RKO (cell line): ENCODE measurements at places on chromosomes 7 and 10.

DNA sequence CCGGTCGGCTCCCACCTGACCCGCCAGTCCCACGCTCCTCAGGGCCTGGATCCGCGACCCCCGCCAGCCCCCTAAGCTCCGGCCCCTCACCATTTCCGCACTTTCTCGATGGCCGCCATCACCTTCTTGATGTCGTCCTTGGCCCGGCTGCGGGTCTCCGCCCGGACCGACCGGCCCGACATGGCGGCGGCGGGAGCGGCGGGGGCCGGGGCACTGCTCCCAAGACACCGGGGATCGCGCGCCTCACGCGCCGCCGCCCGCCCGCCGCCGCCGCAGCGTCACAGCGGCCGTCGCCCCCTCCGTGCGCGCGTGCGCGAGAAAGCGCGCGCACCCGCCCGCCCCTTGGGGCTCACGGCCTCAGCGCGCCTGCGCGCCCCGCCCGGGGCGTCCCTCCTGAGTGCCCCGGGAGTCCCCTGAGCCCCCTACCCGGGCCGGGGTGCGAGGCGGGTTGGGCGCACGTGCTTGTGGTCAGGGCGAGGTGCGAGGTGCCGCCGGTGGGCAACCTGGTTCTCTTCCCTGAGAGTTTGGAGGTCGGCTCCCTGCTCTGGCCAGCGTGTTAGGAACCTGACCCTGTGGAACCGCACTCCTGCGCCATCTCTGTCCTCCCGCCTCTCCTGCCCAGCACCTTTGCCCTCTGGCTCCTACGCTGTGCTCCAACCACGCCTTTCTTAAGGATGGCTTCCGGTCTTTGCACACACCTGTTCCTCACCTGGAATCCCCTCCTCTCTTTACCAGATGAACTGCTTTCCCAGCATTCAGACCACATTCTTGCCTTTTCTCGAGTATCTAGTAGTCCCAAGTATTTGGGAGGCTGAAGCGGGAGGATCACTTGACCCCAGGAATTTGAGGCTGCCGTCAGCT lies at the start of gene BCL7B:
Gene BCL7B, minus strand, starts transcription at position 294 of the 861 bp plus-strand sequence. Its CDS starts 112 bp downstream, at position 182.
- DNase-seq = peak; percentile 78

DNA sequence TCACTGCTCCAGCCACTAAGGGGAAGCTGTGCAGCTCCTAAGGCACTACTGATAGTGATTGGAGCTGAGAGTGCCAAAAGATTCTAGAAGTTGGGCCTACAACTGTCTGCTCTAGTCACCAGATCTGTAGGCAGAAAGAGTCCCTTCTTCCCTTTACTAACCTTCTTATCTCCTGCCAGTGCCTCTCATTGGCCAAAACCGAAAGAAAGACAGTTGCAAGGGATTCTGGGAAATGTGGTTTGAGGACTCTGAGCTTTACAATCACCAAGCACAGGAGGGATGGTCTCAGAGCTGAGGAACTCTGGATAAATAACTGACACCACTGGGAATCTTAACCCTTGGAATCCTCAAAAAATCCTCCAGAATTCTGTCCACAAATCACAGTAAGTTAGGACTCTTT lies 615.8 kb downstream of the CCSER2 start:
- DNase-seq = no peak

DNA sequence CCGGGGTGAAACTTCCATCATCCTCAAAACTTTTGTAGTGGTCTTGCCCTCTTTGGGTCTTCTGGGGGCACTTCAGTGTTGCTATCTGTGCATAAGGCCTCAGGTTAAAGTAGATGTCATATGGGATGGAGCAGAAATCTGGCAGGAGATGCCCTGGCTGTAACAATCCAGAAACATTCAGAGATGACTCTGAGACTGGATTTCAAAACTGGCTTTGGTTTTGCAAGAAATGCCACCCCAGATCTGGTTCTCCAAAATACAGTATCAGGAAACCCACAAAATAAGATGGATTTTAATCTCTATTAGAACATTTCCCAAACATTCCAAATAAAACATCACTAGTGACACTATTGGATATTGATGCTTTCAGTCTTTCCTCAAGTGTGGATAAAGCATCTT lies 191.5 kb downstream of the REEP3 start:
- no peak for DNase-seq

- DNase-seq = no peak
Measured at GRCh38 chr10:125000366-125001312, 58.7 kb downstream of the ZRANB1 start.

DNA sequence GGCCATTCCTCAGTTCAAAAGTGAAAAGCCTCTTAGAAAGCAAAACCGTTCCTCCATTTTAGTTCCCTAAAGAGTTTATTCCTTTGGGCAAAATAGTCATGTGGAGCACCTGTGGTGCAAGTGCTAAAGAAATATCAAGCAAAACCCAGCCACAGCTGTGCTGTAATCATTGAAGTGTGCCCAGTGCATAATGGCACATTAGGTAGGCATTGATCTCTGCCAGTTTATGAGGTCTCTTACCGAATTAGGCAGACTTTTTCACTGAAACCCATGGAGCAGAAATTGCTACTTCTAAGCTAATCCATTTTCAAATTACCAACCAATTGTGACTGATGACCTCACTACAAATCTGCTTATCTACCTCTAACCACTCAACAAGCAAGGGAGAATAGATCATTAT lies 97.2 kb upstream of the SEMA3A start:
- no peak for DNase-seq

DNA sequence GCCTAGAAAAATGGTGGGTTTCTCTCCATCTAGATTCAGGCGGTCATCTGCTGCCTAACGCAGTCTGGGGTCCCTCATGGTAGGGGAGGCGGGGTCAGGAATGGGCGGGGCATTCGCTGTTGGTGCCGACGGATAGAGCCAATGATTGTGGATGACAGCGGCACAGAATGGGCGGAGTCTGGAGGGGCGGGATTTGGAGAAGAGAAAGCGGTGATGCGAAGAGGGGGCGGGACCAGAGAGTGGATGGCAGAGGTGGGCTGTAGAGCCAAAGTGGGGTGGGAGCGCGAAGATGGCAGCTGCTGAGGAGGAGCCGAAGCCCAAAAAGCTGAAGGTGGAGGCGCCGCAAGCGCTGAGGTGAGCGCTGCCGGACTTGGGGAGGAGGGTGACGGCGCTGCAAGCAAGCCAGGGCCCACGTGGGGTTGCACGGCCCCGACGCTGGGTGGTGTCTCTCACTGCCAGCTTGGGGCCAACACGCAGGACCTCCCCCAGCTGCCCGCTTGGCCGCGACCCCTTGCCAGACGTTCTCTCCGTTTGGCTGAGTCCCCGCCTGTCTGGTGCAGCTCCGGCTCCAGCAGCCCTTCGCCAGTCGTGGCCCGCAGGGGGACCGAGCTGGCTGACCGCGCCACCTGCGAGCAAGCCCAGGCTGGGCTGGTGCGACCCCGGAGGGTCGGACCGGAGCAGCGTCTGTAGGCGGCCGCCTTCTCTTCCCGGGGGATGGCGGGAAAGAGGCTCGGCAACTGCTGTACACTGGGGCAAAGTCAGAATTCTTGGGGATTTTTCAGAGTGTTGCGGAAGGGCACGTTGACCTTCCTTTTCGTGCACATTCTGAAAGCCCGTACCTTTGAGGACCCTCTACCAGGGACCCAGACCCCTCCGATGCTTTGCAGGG lies at the start of gene ADK:
Gene ADK, plus strand, starts transcription at position 232 of the 889 bp plus-strand sequence. Its CDS starts 58 bp downstream, at position 290.
- DNase-seq = peak; percentile 95

GRCh38 chr7:29123626-29124190 lies 22.6 kb downstream of the CPVL start:
- no peak for DNase-seq

- DNase-seq = no peak
Measured at GRCh38 chr10:51386248-51386885, 312.1 kb downstream of the PRKG1 start.

DNA sequence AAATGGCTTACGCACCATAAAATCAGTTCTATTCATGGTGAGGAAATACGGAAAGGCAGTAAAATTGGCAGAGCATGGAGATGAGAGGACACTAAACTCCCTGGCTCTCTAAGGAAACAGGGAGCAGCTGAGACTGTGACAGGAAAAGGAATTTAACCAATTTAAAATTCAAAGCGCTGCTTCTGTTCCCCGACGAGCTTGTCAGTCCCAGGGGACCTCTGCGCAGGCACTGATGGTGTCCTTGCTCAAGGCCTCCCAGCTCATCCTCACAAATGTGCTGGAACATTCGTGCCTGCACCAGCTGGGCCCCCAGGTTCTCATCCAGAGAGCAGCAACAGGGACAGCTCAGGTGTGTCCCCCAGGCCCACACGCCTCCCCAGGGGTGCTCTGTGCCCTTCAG lies 101.4 kb downstream of the MAD1L1 start:
- DNase-seq = no peak

DNA sequence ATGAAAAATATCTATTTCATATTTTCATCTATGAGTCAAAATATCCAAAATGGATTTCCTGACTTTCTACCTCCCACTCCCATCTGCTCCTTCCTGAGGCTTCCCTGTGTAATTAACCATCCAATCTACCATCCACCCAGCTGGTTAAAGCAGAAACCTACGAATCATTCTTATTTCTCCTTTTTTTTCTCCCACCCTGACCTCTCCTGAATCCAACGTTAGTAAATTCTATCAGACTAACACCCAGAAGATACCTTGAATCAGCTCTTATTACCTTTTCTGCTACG lies 3.7 kb upstream of the LIPF start:
- DNase-seq = no peak

GRCh38 chr10:85362401-85362800 lies 1004.2 kb downstream of the GRID1 start:
- no peak for DNase-seq

DNA sequence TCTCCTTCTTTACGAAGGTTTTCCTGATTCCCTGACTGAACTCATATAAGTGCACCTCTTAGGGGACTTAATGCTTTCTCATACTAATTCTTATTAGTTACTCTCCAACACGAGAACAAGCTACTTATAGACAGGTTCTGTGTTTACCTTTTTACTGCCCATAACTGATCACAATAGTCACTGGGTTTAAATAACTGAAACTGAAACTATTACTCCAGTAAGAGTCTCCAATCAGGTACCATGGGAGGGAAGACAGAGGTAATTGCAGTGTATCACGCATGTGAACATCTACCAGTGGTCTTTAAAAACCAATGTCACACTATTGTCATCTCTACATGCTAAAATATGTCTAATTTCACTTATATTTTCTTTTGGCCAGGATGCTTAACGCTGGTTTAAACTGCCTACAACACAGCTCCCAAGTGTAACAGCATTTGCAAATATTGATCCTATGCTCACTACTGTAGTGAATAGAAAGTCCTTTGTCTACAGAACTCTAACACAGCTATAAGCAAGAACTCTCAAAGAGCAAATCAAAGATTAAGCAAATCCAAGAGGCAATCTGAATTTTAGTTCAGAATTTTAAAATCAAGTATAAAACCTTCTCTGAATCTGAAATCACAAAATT lies 3.6 kb downstream of the GDI2 start:
- DNase-seq = no peak

DNA sequence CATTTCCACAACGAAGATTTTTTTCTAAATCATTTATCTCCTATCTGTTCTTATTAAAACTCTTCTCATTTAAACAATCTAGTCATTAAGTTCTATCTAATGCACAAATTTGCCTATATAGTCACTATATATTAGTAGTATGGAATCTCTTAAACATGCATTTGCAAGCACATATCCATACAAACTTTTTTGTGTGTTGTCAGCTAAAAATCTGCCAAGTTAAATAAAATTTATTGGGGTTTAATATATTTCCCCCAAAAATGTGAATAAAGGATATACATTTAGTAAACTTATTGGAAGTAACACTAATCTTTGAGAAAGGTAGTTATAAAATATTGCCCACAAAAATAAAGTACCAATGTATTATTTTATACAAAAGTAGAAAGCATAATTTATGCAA lies 55.3 kb downstream of the ORC5 start:
- no peak for DNase-seq

- no peak for DNase-seq
Measured at GRCh38 chr7:36667007-36667745, 57.1 kb downstream of the AOAH start.

GRCh38 chr7:127578036-127578684 lies 7.2 kb downstream of the GCC1 start:
- DNase-seq = peak; percentile 68

GRCh38 chr10:11874568-11875493 lies 51.7 kb downstream of the PROSER2 start:
- no peak for DNase-seq

DNA sequence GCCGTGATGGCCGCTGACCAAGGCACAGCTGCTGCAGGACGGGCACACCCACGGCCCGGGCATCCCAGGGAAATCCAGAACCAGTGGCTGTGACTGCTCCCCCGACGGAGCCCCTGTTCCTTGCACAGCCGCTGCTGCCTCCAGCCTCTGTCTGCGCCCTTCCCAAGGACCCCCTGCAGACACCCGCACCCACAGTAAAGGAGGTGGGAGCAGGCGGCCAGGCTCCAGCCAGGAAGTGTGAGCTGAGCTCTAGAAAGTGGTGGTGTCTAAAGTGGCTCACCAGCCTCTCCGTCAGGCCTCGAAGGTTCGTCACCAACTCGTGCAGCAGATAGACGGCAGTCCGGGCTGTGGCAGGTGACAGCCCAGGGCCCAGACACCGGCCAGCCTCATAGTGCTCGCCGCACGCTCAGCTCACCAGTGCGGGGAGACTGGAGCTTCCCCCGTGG lies 306.7 kb downstream of the DNAJB6 start:
- no peak for DNase-seq

- DNase-seq = peak; percentile 31
Measured at GRCh38 chr10:112223725-112224124, 40.2 kb upstream of the GPAM start.

DNA sequence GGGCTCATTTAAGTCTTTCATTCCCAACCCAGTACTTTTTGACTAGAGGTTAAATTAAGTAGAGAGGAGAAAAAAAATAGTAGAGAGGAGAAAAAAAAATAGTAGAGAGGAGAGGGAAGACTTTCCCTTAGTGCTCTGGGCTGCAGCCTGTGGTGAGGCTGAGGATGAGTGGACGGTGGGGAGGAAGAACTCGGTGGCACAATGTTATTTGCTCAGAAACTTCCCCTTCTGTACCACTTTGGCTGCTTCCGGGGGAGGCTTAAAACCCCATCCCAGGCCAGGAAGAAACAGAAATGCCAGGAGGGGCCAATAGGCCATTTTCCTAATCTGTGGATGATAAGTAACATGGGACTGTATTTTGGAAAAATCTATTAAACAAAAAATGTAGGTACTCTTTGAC lies 14.6 kb upstream of the MLXIPL start:
- DNase-seq = no peak

DNA sequence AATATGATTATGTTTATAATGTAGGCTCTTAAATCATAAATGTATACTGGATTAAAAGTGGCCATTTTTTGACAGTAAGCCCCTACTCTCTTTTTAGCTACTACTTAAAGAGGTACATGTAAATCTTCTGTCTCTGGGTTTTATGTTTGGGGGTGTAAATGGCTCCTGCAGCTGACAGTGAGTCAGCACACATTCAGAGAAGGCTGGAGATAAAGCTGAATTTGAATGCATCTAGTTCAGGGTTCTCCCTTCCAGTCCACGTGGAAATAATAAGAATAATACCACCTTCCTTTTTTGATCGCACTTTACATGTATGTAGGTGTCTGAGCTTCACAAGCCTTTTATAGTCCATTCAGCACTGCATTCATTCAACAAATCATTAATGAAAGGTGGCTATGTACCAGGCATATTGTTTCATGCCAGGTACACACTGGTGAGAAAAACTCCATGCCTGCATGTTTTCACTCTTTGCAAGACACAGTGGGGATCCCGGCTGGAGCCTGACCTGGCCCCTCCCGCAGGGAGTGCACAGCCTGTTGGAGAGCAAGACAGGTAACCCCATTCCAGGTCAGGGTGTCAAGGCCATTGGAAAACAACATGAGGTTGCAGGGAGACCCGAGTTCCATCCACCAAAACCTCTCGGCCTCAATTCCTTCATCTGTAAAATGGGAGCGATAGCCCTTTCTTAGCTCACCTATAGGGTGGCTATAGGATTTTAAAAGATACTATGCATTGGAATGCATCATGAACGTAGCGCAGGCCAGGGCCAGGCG lies 107.5 kb upstream of the ANLN start:
- DNase-seq = peak; percentile 43
